Muscle of arm (tissue), 14 donors: ENCODE measurements at places on chromosomes 5 and 9. TPM values are rescaled to one million over a fixed set of nuclear protein-coding genes. Genes with fewer than 3 reads are reported as not detected.

DNA sequence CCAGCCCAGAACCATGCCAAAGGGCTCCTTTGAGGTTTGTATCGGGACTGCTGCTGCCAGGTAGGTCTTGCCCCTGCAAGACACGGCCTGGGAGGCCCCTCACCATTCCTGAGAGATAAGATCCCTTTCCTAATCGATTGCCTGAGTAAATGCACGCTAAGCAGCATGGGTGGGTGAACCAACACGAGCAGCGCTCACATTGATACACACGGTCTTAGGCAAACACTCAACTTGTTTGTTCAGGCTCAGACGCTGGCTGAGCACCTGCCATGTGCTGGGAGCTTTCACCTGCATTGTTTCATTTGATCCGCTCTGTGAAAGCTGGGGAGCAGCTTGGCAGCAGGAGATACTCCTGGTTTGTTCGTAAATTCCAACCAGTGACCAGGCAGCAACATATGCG lies 76.9 kb upstream of the NEURL1B start:
- DNase-seq: no peak

- no peak for DNase-seq
Observed at GRCh38 chr5:58504766-58505165, 13.5 kb downstream of the GAPT start.

Gene ANXA6
- polyA plus RNA-seq: 380 TPM

- peak; percentile 15 for DNase-seq
Observed at GRCh38 chr9:97293818-97294217, 13.6 kb upstream of the CCDC180 start.

DNA sequence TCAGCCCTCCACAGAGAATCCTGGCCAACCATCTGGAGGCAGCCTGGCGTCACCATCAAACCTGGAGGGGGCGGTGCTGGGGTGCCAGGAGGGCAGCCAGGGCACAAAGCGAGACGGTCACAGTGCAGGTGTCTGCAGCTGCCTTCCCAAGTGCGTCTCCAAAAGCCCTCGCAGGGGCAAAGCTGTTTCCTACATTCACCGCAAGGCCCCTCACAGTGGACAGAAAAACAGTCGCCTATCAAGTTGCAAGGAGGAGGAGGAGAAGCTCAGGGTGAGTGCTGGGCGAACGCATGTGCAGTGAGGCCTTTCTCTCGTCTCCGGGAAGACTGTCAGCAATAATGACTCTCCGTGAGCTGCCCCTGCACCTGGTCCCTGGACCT lies 18.0 kb upstream of the LHX3 start:
- no peak for DNase-seq

DNA sequence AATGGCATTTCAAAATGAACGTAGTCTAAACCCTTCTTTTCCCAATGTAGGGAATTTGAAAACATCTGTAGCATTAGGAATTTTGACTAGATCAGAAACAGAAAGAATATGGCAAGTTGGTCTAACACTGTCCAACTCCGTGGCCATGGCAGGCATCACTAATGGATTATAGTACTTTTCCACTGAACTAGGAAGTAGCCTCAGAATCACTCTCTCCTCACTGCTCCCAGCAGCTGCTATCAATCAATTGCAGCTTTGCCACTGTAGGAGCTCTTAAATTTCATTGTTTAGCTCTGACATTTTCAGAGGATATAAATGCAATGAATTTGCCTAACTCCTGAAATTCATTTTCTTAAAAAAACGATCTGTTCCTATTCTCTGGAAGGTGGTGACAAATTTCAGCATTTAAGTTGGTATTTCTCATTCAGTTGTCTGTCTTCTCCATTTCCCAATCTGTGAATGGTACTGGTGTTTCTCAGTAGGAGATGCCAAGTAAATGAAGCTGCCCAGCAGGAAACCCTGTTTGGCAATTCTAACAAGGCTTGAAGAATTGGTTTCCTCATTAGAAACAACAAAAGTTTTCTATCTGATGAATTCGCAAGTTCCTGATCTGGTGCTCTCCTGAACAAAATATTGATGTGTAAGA lies 64.7 kb downstream of the TLR4 start:
- DNase-seq: no peak

Gene TAS2R1
- 0.34 TPM for polyA plus RNA-seq

Gene GDNF
- polyA plus RNA-seq: 7.3 TPM

DNA sequence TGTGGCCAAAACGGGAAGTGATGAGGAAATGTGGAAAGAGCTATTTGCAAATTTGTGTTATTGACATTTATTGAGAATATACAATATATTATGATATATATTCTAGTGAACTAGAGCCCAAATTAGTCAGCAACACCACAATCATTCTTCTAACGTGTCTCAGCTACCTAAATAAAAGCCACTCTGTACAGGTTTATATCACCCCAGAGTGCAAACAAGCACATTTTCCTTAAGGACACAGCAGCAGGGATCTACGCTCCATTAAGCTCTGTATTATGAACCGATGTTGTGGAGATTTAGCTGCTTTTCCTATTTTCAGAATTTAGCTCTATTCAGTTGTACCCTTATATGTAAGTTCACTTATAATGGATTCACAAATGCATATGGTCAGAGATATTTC lies 77.9 kb downstream of the CDH18 start:
- DNase-seq: no peak

GRCh38 chr9:130126721-130127433 lies 45.3 kb upstream of the NCS1 start:
- DNase-seq: no peak

- no peak for DNase-seq
Observed at GRCh38 chr5:100789694-100790093, 113.4 kb downstream of the ST8SIA4 start.

DNA sequence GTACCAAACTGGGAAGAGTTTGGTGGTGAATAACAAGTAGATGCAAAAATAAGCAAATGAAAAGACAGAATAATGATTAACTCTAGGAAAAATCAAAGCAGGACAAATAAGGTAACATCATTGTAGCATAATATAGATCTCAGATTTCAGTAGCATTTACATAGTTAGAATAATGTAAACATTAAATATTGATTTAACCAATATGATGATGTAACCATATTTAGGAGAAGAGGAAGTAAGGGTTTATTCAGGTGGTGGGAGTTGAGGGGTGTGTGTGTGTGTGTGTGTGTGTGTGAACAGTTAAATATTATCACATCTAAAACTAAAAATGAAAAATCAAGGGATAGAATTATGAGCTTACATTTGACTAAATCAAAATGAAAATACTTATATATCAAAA lies 143.4 kb downstream of the NPR3 start:
- no peak for DNase-seq

Gene OCLN
- 17.2 TPM for polyA plus RNA-seq

GRCh38 chr5:40841068-40841805 lies at the start of gene CARD6:
CARD6 (plus strand) TSS chr5:40841367; CDS start chr5:40841383, 16 bp downstream.
- DNase-seq: peak; percentile 11

DNA sequence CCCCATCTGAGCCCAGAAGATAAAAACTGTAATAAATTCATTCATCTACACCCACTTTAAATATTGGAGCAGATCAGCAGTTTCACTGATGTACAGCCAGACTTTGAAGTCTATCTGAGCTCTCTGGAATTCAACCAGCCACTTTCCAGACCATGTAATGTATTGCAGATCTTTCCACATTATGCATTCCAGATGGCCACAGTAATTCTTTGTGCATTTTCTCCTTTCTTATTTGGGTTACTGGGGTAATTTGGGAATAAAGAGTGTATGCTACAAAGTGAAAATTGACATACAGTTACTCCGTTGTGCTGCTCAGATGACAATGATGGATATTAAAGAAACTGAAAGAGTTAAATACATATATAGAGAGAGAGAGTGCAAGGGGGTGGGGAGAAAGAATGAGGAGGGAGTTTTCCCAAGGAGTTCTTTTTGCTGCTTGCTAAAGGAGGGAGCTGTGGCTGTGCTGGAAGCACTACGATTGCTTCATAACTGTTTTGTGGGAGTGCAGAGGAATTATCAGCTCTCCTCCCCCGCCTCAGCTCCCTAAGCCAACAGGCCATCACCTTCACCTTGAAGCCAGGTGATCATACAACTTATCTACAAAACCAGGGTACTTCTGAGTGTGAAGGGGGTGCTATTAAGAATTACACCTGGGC lies 152.8 kb downstream of the GAS1 start:
- DNase-seq: peak; percentile 89

Gene TAF11L5
- not detected for polyA plus RNA-seq

- no peak for DNase-seq
Observed at GRCh38 chr5:136518174-136518573, 152.8 kb upstream of the TRPC7 start.

Gene PCDHGB1
- polyA plus RNA-seq: 0.84 TPM

DNA sequence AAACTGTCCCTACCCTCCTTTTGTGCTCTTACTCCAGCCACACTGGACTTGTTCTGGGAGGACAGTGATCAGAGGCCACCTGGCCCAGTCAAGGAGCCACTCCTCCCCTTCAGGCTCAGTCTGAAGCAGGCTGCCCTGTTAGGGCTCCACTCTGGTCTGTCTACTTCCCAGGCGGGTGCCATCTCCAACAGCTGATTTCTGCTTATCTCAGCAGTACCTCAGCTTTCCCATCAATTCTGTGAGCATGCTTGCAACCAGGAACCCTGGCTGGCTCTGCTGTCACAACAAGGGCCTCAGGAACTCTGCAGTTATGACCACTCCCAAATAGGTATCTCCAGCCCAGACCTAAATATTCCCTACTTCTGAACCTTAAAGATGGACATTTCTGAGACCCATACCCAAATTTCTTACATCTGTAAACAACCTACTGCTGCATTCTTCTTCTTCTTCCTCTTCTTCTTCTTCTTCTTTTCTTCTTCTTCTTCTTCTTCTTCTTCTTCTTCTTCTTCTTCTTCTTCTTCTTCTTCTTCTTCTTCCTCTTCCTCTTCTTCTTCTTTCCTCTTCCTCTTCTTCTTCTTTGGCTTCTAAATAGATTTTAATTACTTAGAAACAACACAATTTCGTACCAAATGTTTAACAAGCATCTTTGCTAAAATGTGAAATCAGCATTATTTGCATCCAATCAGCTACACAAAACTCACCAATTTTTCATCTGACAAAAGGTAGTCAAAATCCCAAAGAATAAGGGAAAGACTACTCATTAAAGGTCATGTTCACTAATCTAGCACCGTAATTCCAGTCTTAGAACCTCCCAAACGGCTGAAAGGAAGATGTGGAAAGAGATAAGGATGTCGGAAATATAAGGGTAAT lies 13.6 kb upstream of the SLC22A4 start:
- DNase-seq: no peak

DNA sequence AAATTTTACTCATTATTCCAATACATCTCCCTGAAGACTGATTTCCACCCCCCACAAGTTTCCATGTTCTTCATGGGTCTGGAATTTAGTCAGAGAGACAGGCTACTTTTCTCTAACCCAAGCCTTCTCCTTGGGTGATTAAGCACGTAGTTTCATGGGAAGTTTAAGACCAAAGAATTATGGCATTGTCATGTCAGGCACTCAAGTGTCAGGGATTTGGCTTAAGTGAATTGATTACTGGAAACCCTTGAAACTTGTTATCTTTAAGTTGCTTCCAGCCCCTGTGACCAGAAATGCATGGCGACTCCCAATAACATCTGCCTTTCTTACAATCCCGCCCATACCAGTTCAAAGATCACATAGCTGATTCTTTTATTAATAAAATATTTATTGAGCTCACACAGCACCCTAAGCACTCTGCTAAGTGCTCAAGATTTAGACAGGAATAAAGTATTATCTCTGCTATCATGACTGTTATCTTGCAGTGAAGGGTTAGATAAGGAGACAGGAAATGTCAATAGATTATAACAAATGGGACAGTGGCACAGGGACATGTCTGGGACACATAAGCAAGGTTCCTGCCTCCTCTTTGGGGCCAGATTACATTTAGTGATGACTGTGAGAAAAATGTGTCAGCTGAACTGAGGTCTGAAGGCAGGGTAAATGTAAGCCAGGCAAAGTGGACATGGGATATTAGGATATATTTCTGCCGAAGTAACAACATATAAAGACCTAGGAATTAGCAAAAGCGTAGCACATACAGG lies 241.2 kb upstream of the TNC start:
- DNase-seq: no peak

DNA sequence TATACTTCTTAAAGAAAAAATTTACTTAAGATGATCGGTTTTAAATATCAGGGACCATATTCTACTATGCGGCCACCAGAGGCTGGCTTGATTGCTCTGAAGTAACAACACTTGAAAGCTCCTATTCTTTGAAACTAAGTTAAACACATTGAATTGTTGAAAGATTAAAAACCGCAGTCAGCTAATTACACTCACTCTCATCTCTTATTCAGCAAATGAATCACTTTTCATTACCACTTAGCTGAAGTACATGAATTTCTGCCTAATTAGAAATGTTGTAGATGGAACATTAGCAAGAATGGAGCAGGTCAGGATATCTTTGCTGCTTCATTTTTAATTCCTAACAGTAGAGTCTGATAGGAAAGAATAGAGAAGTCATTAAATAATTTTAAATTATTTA lies 42.3 kb downstream of the LSM11 start:
- no peak for DNase-seq

DNA sequence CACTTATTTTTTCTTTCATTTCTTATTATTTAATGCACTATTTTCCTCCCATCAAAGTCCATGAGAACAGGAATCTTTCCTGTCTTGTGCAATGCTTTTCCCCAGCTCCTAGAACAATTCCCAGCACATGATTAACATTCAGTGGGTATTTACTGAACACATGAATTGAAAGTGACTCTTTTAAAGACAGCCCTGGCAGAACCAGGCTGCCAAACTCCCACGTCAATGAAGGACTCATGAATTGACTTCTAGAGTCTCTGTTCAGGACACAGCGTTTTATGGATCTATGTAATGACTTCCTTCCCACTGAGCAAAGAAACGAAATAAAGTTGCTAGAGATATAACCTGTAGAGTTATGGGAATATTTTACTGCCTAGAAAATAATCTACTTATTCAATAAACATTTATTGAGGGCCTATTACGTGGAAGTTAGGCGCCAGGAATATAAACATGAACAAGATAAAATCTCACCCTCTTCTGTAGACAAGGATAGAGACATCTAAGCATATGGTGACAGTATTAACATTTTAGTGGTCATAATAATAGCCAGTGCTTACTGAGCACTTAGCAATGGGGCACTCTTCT lies 485.9 kb upstream of the KLF4 start:
- no peak for DNase-seq

- DNase-seq: no peak
Observed at GRCh38 chr5:91206734-91207133, 176.4 kb downstream of the ARRDC3 start.

- DNase-seq: no peak
Observed at GRCh38 chr9:76412638-76413037, 18.4 kb upstream of the RFK start.

Gene FOXI1
- polyA plus RNA-seq: not detected

DNA sequence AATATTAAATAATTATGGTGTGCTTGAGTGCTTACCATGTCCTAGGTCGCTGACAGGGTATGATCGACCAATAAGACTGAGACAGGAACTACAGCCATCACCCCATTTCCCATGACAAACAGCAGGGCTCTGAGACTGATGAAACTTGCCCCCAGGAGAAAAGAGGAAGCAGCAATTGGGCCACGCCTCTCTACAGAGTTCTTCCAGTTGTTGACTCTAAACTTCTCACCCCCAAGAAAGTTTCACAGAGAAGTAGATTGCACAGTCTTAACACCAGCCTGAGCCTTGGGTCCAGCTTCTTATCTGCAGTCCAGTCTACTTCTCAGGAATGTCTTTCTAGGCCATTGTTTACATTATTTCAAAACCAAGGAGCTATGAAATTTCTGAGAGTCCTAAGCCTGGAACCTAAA lies 182.2 kb upstream of the ANKRD55 start:
- DNase-seq: no peak
